ENCODE measurements at places on chromosomes 2 and 18.

DNA sequence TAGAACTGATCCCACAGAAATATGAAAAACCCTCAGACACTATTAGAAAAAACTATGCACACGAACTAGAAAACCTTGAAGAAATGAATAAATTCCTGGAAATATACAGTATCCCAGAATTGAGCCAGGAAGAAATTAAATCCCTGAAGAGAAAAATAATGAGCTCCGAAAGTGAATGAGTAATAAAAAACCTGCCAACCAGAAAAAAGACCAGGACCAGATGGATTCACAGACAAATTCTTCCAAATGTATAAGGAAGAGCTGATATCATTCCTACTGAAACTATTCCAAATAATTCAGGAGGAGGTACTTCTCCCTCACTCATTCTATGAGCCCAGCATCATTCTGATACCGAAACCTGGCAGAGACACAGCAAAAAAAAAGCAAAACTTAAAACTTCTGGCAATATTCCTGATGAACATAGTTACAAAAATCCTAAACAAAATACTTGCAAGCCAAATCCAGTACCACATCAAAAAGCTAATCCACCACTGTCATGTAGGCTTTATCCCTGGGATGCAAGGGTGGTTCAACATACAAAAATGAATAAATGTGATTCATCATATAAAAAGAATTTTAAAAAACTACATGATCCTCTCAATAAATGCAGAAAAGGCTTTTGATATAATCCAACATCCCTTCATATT is 1397.6 kb upstream of the DDX18 start:
- no peak for DNase-seq

DNA sequence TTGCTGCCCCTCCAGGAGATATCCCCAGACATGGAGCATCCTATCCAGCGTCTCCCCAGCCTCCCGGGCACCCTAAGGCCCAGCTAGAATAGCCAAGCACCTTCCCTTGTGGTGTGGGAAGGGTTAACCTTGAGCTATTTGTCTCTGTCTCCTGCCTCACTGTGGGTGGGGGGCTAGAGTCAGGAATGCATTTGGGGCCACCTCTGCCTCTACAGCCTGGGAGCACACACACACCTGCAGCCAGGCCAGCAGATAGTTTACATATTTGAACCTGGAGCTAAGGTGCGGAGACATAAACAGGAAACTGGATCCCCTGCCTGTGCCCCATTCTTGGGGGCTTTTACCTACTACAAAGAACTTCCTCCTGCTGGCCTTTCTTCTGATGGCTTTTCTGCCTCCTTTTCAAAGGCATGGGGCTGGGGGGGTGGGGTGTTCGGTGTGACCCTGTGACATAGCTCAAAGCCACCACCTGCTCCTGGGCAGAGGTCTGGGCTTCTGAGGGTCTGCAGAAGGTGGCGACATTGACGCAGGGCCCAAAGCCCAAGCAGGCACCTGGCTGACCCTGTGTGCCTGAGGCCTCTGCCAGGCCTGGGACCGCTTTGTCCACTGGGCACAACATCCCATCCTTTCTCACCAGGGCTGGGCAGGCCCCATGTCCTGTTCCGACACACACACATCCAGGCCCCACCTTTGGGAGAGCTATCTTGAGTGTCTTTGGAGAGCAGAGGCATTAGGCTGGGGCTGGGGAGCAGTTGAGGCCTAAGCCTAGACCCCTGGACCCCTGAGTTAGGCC is 34.2 kb downstream of the EMX1 start:
- no peak for DNase-seq

GRCh38 chr2:25257032-25257552 is 84.6 kb downstream of the DNMT3A start:
- no peak for DNase-seq

GRCh38 chr18:31245820-31246219 is 72.1 kb upstream of the DSG1 start:
- no peak for DNase-seq

GRCh38 chr18:54696616-54697293 is 105.7 kb downstream of the DYNAP start:
- DNase-seq = no peak

- DNase-seq = no peak
These were observed 62.6 kb downstream of the NFATC1 start for GRCh38 chr18:79458131-79458838.

- DNase-seq = no peak
These were observed 725.8 kb downstream of the TSN start for GRCh38 chr2:122481244-122481622.

All from GM18507 (cell line).